Left ventricle myocardium superior (tissue), 1 donor: ENCODE measurements at places on chromosomes 13 and 19. TPM values are rescaled to one million over a fixed set of nuclear protein-coding genes. Genes with fewer than 3 reads are reported as not detected.

The CLEC17A gene
- total RNA-seq = not detected

GRCh38 chr13:69619651-69620050 lies 488.0 kb upstream of the ATXN8OS start:
- no peak for DNase-seq

DNA sequence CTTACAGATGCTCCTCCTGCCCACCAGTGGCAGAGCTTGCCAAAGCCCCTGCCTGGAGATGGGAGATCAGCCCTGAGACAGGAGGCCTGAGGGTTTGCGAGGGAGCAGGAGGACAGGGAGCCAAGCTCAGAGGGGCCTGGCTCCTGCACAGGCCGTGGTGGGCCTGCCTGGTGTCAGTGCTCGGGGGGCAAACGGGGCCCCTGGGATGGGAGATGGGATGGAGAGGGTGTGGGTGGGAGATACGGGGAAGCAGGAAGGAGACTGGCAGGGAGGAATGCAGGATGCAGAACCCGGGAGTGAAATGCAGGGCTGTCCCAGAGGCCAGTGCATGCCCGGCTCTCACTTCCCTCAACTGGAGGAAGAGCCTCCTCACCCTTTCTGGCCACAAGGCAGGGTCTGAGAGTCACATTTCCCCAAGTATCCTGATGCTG lies 19.9 kb downstream of the ELAVL1 start:
- no peak for DNase-seq

The CD37 gene
- 6.5 TPM for total RNA-seq

GRCh38 chr13:78572459-78572858 lies 30.9 kb downstream of the POU4F1 start:
- no peak for DNase-seq

GRCh38 chr19:15225760-15226159 lies 6.5 kb downstream of the EPHX3 start:
- DNase-seq = no peak

- DNase-seq = peak; percentile 60
These were observed at the start of gene MAST1 for GRCh38 chr19:12838182-12838885. Gene MAST1, plus strand, starts transcription at chr19:12838515. Its CDS starts 58 bp downstream, at chr19:12838573.

DNA sequence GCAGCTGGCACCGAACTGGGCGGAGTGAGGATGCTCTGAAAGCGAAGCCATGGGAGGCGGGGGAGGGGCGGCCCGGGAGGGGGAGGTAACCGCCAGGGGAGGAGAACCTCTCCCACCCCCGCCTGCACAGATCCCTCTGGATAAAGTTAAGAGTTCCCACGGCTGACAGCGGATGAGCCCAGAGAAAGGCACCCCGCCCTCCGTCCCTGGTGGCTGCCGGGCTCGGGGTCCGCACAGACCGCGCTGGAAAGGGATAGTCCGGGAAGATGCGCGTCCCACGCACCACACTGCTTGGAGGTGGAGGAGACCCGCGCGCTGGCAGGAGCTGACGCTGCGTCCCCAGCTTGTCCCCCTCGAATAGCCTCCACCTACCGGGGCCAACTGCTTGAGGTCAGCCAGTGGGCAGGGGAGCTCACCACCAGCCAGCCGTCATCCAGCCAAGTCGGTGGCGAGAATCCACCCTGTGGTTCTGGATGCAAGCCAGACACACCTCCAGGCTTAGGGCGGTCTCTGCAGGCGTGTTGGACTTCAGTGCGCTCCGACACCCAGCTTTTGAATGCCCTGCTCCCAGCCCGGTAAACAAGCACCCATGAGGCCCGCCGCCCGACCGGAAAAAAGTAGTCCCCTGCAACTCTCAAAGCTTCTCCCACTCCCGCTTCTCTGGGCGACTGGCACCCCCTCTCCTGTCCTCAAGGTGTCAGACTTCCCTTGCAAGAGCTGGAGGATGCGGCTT lies at the start of gene TRPC4:
TSS of gene TRPC4 (minus strand) at position 17 of the 733 bp plus-strand sequence. CDS start 86,439 bp downstream, outside the sequence.
- DNase-seq = peak; percentile 67

The CD70 gene
- total RNA-seq = not detected
